G401 (cell line): ENCODE measurements at places on chromosomes 16 and 17. TPM values are rescaled to one million over a fixed set of nuclear protein-coding genes. Genes with fewer than 3 reads are reported as not detected.

Gene MFAP4
- total RNA-seq, result 0.31 TPM in 1 of 2 replicates, not detected in the other

Gene FBXO39
- not detected in 2 replicates for total RNA-seq

Gene B3GNT9
- total RNA-seq, result 0.55 TPM in 1 of 2 replicates, not detected in the other

Gene KCNG4
- not detected in 2 replicates for total RNA-seq

Gene EVPLL
- total RNA-seq, result not detected in 2 replicates

Gene MYADML2
- total RNA-seq, result not detected in 2 replicates

Gene C17orf50
- not detected in 2 replicates for total RNA-seq

Gene C1QTNF8
- 1.5 and 2.6 TPM in 2 replicates for total RNA-seq

Gene ABCC12
- not detected in 2 replicates for total RNA-seq

Gene AURKB
- 162 and 166 TPM in 2 replicates for total RNA-seq

Gene NTN3
- 2.0 and 4.4 TPM in 2 replicates for total RNA-seq

Gene KRTAP2-1
- not detected in 2 replicates for total RNA-seq

Gene RCVRN
- total RNA-seq, result not detected in 2 replicates

Gene PRSS27
- total RNA-seq, result 1.2 and 1.4 TPM in 2 replicates
